Activated CD4-positive, alpha-beta T cell treated with anti-CD3 and anti-CD28 coated beads, Interleukin-10, Interleukin-2, amounts not matched to agents 100 ng/mL and 50 ng/mL, durations not matched to agents 16 hours and 8 hours (primary cell): ENCODE measurements at places on chromosomes 1 and 21.

DNA sequence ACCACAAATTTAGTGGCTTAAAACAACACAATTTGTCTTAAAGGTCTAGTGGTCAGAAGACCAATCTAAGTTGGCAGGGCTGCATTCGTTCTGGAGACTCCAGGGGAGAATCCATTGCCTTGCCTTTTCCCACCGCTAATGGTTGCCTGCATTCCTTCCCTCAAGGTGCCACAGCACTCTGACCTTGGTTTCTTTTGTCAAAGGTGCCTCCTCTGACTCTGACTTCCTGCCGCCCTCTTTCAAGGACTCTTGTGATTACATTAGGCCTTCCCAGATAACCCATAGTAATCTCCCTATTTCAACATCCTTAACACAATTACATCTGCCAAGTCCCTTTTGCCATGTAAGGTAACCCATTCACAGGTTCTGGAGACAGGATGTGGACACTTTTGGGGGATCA, 145.3 kb downstream of the S1PR1 start:
- DNase-seq, result no peak

GRCh38 chr21:28671549-28672195, 321.0 kb downstream of the LTN1 start:
- DNase-seq, result no peak

DNA sequence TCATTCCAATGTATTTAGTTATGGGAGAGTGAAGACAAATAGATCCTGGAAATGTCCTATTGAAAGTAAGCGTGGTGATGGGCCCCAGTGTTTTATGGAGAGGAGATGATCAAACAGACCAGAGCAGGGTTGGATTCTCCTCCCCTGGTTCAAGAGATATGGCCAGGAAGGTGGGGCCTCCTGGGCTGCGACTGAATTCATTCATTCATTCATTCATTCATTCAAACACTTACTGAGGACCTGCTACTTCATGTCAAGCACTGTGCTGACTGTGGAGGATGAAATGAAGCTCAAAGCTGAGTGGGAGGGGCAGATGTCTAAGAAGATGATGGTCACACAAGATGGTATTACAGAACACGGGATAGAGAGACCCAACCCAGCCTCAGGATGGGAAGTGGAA, 71.5 kb upstream of the TNR start:
- no peak for DNase-seq

DNA sequence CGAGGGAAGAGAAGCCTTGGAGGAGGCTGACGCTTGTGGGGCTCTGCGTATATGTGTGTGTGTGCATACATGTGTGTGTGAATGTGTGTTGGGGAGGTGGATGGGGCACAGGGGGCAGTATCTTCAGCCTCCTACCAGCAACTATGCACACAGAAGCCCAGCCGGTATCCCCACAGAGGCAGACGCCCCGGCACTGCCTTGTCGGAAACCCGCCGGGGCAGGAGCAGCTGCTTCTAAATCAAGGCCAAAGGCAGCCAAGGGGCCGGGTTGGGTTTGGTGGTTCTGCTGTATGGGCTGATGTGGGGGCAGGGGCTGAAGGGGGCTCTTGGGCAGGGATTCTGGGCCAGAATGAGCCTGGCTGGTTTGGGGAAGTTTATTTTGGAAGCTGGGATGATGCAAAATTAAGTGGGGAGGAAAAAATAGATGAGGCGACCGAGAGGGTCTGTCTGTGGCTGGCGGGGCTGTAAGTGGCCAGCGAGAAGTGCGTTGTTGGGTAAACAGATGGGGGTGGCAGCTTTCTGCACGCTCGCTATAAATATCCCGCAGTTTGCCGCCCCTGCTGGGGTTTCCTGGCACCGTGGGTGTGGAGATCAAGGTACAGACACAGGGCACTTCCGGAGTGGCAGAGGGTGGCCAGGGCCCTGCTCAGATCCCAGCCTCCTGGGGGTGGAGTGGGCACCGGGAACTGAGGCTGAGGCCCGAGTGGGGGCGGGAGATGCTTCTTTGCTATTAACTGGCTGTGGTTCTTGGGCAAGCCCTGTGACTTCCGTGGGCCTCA, 11.0 kb upstream of the WNT4 start:
- no peak for DNase-seq

- peak; percentile 46 for DNase-seq
These were observed 667 bp downstream of the TMEM50B start for GRCh38 chr21:33478935-33479678.
